ENCODE measurements at places on chromosomes 7 and 10.

DNA sequence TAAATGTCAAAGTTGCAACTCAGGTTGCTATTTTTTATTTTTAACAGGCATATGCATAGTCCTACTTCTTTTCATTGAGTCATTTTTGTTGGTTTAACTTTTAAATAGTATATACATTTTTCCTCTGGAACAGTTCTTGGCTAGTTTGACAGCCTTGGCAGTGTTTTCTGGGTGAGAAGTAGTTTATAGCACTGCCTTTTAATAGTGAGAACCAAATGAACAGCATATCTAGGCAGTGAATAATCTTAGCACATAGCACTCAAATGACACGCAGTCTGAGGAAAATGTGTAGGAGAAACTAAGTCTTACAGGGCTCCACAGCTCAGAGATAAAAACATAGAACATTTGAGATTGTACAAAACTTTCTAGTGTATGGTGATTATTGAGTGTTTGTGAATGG, 265.5 kb upstream of the POT1 start:
- no peak for DNase-seq

DNA sequence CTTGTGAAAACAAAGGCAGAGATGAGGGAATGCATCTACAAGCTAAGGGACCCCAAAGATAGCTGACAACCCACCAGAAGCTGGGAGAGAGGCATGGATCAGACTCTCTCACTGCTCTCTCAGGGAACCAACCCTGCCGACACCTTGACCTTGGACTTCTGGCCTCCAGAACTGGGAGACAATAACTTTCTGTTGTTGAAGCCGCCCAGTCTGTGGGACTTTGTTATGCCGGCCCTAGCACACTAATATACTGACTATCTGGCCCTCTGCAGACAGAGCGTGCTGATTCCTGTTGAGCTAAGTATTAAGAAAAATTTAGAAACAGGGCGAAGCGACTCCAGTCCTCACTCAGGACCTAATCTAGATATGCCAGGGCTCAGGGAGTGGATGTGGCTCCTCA, 144.3 kb upstream of the TCF7L2 start:
- no peak for DNase-seq

DNA sequence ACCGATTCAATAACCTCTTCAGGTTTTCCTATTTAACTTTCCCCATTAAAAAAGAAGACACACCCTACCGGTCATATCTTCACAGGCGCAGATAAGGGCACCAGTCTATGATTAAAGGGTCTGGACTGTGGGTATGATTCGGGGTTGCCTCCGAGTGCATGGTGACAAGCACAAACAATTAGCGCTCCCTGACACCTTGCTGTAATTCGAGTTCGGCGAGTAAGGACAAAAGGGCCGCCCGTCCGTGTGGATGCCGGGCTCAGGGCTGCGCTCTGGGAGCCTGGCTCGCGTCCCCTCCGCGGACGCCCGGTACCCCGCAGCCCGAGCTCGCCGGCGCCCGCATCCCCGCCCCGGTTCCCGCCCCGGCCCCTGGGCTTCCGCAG, 111.9 kb upstream of the RHEB start:
- no peak for DNase-seq

- DNase-seq = no peak
Measured at GRCh38 chr10:122373721-122374120, 787 bp upstream of the PLEKHA1 start.

DNA sequence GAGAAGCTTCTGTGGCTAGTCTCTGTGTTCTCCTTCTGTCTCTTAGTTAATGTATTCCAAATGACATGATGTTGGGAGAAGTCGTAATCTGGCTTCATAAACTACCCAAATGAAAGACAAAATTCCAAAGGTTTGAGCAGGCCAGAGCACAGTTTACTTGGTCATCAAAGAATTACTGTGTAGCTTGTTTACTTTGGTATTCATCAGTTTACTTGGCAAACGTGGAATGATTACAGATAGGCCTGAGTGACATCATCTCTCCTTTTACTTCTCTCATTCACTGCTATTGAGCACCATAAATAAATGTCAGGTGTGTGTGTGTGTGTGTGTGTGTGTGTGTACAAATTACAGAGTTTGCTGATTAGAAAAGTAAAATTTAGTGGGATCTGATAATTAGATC, 327.3 kb downstream of the PHTF2 start:
- DNase-seq = no peak

- no peak for DNase-seq
Measured at GRCh38 chr10:63670291-63670898, 149.2 kb downstream of the REEP3 start.

DNA sequence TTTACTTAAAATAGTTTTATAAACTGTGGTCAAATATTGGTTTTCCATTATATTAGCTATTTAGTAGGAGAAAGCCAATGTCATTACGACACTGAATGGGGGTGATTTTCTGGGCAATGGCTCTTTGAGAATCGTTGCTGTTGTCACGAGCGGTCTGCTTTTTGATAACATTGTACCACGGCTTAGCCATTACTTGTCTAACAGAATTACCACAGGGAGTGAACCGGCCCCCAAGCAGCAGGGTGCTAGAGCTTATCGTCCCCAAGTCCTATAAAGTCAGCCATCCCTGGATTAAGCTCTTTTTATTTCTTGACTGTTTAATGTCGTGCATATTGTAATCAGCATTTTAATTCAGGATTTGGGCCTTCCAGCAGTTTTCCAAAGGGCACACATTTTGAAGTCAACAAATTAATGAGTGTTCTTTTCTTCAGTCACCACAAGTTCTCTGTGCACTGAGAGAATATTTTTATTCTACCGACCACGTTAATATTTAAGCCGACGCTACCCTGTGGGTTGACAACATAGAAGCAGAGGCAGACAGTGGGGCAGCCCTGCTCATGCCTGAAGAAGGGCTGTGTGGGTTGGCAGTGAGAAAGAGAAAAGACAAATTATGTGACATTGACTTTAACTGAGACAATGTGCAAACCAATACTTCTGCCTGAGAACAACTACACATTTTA, 125.8 kb downstream of the ICA1 start:
- no peak for DNase-seq

Data from HS-27A (cell line).